ENCODE measurements at places on chromosomes 2 and 18.

GRCh38 chr2:183224948-183225347 lies 100.7 kb downstream of the NUP35 start:
- DNase-seq: no peak

DNA sequence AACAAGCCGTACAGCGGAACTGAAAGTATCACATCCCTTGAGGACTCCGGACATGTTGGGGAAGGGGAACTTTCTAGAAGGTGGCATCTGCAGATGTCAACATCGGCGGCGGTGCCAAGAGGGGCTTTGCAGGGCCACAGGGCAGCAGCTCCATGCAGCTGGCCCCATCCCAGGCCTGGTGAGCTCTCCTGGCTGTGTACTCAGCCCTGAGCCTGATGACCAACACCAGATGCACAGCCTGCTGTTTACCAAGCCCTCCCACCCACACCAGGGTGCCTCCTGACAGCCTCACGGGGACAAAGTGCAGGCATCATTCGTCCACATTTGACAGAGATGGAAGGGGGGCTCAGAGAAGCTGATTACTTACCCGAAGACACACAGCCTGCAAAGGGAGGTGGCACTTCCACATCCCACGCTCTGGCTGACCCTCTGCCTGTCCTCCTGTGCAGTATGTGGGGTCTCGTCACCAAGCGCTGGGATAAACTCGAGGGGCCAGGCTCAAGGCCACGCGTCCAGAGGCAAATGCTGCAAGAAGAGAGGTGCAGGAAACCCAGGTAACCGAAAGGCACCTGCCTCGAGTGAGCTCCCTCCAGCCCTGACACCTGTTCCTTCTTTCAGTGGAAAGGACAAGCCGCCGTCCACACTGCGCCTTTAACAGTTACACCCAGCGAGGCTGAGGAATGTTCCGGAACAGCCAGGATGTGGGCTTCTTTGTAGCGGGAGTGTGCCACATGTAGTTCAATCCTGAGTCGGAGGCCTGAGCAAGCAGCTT lies 69.0 kb upstream of the ASAP2 start:
- no peak for DNase-seq

- DNase-seq: no peak
Observed at GRCh38 chr2:50763776-50764175, 268.2 kb downstream of the NRXN1 start.

GRCh38 chr2:119712571-119712970 lies 33.6 kb downstream of the TMEM177 start:
- no peak for DNase-seq

DNA sequence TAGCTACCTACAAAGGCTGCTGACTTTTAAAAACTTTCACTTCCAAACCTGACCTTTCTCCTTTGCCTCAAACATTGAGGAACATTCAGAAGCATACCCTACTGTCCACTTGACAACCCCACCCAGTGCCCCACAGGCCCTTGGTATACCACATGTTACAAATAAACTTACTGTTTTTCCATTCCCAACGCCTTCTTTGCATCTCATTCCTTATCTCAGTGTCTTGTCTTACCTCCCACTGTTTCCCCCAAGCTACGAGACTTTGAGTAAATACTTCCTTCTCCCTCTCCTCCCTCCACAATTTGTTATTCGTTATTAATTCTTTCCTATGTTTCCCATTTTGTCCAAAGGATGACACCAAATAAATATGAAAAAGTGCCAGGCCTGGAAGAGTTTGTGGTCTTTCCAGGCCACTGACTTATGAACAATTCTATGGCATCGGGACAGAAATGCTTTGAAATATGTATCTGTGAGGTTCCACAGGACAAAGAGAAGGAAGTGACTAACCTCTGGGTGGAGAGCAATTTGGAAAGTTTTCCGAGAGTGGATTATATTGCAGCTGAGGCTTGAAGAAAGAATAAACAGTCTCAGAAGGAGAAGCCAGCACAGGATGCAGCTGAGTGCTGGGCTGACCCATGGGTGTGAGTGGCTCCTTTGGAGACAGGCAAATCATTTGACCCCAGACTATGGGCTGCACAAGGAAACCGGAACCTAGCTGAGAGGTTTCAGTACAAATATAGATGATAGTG lies 409.0 kb downstream of the LPIN1 start:
- no peak for DNase-seq

DNA sequence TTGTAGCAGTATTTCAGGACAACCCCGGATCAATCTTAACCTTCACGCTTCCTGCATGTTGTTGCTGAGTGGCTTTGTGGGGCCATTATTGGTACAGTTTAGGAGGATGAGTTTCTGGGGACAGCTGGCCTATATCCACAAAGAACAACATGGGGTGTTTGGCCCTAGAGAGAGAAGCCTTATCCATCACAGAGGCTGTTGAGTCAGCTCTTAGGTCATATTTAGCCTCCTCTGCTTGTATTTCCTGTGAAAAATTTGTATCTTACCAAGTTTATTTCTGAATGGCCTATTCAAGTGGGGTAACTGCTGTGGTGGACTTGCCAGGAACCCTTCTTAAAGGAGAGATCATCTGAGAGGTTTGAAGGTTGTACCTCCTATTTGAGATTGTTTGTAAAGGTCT lies 77.6 kb downstream of the MAP4K4 start:
- DNase-seq: no peak

- no peak for DNase-seq
Observed at GRCh38 chr2:105674401-105674800, 70.3 kb upstream of the NCK2 start.

DNA sequence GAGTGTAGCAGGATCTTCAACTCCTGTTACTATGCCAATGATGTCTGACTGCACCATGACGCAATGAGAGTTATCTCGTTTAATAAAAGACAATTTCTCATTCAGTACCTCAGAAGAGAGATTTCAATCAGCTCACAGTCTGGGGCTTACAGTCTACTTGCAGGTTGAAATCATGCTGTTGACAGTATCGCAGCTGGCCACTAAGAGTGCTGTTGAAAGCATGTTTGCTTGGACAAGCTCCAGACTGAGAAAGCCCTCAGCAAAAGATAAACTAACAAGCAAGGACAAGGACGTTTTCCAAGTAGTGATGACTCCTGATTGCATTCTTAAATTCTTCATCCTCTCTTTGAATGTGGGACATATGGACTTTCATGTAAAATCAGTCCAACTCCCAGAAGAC lies 145.2 kb upstream of the SYT4 start:
- no peak for DNase-seq

GRCh38 chr2:237791977-237792727 lies 6.4 kb upstream of the RBM44 start:
- DNase-seq: no peak

- DNase-seq: no peak
Observed at GRCh38 chr2:33278245-33278943, 198.1 kb upstream of the RASGRP3 start.

Measured in stimulated activated CD8-positive, alpha-beta memory T cell treated with anti-CD3 and anti-CD28 coated beads, Interleukin-15, amount 100 ng/mL, for 4 hours (primary cell).